Mucosa of descending colon (tissue), 3 donors: ENCODE measurements at places on chromosomes 11 and 22. TPM values are rescaled to one million over a fixed set of nuclear protein-coding genes. Genes with fewer than 3 reads are reported as not detected.

Gene FOLR3
- total RNA-seq: not detected

Gene FGF4
- total RNA-seq: not detected

Gene UBQLN3
- total RNA-seq: 0.22 TPM

Gene BIRC3
- 26.1 TPM for total RNA-seq

Gene OR51E1
- total RNA-seq: 0.95 TPM

Gene SLC22A9
- not detected for total RNA-seq

Gene TIGD3
- 0.14 TPM for total RNA-seq

DNA sequence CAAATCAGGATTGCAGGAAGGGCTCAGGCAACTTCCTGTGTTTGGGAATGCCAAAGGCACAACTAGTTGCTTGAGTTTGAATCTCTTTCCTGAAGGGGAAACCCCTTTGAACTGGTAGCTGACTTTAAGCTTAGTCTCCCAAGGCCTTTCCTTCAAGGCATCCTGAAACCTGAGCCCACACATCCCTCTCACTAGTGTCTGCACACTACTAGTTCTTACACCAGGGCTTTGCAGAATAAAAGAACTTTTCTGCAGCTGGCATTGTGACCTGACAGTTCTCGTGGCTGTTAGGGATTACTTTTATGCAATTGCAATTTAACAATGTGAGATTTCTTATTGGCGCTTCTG is 95.4 kb downstream of the EXT2 start:
- DNase-seq: no peak

- no peak for DNase-seq
Observed at GRCh38 chr11:35794850-35795249, 132.3 kb downstream of the TRIM44 start.

GRCh38 chr11:65764434-65764833 is 16.3 kb downstream of the AP5B1 start:
- DNase-seq: peak; percentile 26

DNA sequence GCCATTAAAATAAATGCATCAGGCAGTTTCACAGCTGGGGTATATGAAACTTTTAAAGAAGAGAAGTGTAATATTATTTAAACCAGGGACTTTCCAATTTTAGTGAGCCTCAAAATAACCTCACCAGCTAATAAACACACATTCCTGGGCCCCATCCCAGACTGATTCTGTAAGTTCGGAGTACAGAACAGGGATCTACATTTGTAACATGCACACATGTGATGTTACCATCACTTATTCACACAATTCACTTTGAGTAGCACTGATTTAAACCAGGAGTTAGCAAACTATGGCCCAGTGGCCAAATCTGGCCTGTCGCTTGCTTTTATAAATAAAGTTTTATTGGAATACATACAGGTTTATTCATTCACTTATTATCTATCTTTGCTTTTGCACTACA is 62.0 kb downstream of the STK33 start:
- no peak for DNase-seq

DNA sequence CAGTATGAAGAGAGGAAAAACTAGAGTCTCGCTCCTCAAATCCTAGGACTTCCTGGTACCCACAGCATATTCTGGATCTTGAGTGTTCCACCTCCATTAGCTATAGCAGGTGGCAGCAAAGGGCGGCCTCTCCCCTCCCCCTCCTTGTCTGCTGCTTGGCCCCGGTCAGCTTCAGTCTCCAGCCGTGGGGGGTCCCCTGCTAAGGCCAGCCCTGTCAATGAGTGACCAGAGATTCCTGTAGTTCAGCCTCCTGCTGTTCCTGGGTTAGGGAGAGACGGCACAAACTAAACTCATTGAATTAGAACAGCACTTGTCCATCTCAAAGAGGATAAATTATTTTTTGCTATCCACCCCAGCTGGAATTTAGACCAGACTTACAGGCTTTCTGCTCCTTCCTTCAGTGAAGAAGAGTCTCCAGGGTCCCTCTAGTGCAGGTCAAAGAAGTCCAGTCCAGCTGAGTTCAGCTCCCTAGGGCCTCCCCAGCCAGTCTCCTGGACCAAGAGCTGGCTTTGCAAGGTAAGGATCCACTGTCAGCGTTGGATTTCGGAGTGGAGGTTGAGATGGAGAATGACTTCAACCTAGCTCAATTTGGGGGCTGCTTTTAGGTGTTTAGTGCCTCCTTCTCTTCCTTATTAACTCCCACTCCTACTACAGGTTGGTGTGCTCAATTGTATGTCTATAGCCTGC is 1.1 kb upstream of the PHLDB1 start:
- no peak for DNase-seq

DNA sequence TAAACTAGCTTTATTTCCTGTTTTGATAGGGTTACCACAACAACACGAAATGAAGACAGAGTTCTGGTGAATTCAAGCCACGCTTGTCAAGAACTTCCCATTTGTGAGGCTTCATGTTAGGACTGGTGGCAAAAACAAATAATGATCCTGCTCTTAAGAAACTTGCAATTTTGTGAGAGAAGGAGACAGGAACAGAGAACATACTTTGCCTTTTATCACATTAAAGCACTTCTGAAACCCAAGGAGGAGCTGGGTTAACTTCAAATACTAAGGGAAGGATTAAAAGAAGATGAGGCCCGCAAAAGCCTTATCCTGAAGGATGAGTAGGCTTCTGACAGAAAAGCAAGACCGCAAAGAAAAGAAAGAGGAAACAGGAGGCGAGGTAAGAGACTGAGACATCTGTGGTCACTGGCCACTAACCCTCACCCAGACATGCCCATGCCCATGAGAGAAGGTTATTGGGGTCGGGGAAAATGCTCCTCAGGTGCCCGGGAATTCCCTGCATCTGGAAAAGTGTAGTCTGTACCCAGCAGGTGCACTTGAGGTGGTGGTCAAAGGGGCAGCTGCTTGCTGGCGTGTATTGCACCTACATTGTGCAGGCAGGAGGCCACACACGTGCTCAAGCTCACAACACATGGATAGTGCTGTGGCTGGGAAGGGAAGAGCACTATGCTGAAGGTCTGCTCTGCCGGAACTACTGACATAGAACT is 50.5 kb downstream of the MAPK1 start:
- DNase-seq: no peak

DNA sequence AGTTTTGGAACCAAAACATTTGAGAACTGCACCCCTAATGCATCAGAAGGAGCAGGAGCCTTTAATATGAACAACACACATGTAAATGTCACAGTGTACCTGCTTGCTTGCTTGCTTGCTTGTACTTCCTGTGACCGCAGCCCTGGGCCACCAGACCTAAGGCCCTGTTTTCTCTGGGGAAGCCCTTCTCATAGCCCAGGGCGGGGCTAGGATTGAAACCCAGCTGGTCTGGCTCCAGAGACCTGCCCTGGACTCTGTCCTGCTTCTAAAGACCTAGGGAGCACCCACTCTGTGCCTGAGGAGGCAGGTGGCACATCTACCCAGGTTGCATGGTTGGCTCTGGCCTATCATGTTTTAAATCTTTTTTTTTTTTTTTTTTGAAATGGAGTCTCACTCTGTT is 7.6 kb upstream of the MCM5 start:
- DNase-seq: peak; percentile 68

DNA sequence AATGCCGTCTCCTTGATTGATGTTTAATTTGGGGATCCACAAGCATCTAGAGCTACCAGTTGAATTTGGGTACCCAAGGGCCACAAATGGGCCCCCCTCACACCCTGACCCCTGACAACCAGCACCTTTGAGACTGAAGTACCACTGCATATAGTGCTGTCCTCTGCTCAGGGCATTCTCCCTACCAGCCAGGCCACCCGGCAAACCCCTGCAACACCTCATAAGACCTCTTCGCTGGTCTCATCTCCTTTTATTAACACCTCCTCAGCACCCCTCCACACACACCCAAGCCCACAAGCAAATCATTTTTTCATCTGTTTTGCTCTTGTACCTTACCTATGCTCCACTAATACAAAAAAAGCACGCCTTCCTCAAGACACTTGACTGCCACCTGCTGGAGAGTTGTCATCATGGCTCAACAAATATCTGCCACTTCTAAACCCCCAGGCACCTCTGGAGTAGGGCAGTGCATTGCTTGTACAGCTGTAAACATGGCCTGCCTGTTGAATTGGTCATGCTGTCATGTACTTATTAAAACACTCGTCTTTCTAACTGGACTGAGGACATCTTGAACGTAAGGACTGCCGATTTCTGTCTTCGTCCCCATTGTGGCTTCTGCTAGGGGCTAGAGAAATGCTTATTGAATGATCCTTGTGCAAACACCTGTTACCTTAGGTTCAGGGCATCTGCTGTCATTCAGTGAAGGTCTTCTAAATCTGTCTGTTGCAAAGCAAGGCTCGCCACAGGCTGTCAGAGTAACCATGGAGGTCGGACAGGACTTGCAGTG is 66.5 kb downstream of the BMAL1 start:
- DNase-seq: no peak
